Dermis blood vessel endothelial cell (primary cell): ENCODE measurements at places on chromosomes 3 and 15. TPM values are rescaled to one million over a fixed set of nuclear protein-coding genes. Genes with fewer than 3 reads are reported as not detected.

The SLC25A26 gene
- 17.5 and 20.8 TPM in 2 replicates for total RNA-seq

The GPR171 gene
- not detected in 2 replicates for total RNA-seq

The ANKRD28 gene
- 108 and 126 TPM in 2 replicates for total RNA-seq

The UBE2E2 gene
- total RNA-seq = 28.0 and 32.2 TPM in 2 replicates

The EXD1 gene
- total RNA-seq = not detected in 2 replicates

The CLRN1 gene
- total RNA-seq = not detected in 2 replicates

The IL17RD gene
- 0.51 and 0.65 TPM in 2 replicates for total RNA-seq

The GRK7 gene
- total RNA-seq = not detected in 2 replicates

The ACKR4 gene
- 0.85 and 0.93 TPM in 2 replicates for total RNA-seq

The GPR176 gene
- 12.6 and 14.0 TPM in 2 replicates for total RNA-seq

The AMOTL2 gene
- total RNA-seq = 104 and 130 TPM in 2 replicates

DNA sequence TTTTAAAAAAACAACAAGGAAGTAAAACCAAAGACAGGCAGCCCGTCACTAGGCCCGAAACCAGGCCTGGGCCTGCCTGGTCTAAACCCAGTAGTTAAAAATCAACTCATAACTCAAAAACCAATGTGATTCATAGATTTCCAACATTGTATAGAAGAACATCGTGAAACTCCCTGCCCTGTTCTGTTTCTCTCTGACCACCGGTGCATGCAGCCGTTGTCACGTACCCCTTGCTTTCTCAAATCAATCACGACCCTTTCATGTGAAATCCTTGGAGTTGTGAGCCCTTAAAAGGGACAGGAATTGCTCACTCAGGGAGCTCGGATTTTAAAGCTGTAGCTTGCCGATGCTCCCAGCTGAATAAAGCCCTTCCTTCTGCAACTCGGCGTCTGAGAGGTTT, 89.5 kb downstream of the DCLK3 start:
- DNase-seq = no peak

GRCh38 chr3:9137676-9138075, 111.8 kb downstream of the SRGAP3 start:
- no peak for DNase-seq

GRCh38 chr3:44066806-44067205, 174.9 kb upstream of the TOPAZ1 start:
- no peak for DNase-seq

GRCh38 chr3:46243560-46243959, 1.3 kb downstream of the CCR3 start:
- no peak for DNase-seq

GRCh38 chr15:73330206-73331051, 38.3 kb downstream of the HCN4 start:
- DNase-seq = no peak

DNA sequence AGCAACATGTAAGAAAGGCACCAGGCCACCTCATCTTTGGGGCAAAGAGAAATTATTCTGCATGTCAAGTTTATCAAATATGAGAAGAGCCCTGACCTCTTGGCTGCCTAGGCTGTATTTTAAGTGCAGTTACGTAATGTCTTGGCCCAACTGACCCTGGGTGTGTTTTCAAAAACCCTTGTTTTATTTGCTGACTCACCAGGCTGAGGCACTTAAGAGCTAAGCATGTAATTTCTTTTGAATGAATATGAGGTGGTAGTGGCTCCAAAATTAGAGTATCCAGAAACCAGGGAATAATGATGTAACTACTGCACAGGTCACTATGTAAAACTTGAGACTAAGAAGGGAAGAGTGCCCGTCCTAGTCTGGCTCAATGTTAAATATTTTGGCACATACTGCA, 24.3 kb downstream of the PGPEP1L start:
- no peak for DNase-seq

DNA sequence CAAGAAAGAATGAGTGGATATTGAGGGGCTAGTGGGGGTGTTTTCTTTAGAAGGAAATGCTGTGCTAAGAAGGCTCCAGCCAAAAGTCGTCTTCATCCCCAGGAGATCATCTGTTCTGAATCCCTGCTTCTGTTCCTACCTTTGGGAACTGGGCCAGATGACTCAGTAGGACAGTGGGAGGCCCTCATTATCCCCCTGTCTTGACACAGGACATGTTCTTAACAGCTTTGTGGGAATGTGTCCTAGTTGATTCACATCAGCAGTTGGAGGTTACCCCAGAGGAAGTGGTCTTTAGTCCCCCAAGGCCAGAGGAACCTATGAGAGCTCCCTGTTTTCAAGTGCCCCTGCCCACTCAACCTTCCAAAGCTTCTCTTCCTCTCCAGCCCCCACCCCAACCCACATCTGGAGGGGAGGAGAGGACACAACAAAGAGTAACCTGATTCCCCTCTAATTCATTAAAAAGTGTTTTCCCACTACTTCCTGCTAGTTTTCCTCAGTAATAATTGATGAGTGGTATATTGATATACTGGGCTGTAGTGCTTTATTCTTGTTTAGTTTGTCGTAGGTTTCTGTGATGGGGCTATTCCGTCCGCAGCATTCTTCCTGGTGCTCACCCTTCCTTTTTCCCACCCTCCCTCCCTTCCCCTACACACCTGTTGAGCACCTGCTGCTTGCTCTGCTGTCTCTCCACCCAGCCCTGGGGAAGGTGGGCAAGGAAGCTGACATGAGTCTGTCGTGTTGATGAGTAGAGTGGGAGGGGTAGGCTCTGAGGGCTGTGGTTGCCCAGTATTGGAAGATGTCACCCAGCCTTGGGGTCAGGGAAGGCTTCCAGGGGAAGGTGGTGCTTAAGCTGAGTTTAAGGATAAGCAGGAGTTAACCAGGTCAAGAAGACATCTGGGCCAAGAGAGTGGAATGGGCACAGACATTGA, 9.3 kb downstream of the PXYLP1 start:
- DNase-seq = no peak

DNA sequence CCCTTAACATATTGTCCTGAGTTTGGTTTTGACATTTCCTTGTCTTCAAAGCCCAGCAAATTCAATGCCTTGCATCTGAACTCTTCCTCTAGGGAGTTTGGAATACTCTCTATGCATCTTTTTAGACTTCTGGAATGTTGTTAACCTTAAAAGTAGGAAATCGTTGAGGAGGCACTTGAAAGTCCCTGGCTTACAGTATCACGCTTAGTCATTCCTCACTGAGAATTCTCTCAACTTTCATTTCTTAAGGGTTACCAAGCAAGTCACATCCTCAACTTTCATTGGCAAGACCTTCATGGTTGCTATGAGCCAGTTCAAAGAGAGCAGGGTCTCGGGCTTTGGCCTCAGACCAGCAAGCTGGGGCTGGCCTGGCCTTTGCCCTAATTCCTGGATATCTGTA, 89.9 kb downstream of the ASB7 start:
- no peak for DNase-seq

GRCh38 chr3:133377396-133377795, 22.5 kb upstream of the BFSP2 start:
- DNase-seq = peak; percentile 74

- no peak for DNase-seq
Observed at GRCh38 chr3:31218082-31218481, 314.6 kb upstream of the STT3B start.

DNA sequence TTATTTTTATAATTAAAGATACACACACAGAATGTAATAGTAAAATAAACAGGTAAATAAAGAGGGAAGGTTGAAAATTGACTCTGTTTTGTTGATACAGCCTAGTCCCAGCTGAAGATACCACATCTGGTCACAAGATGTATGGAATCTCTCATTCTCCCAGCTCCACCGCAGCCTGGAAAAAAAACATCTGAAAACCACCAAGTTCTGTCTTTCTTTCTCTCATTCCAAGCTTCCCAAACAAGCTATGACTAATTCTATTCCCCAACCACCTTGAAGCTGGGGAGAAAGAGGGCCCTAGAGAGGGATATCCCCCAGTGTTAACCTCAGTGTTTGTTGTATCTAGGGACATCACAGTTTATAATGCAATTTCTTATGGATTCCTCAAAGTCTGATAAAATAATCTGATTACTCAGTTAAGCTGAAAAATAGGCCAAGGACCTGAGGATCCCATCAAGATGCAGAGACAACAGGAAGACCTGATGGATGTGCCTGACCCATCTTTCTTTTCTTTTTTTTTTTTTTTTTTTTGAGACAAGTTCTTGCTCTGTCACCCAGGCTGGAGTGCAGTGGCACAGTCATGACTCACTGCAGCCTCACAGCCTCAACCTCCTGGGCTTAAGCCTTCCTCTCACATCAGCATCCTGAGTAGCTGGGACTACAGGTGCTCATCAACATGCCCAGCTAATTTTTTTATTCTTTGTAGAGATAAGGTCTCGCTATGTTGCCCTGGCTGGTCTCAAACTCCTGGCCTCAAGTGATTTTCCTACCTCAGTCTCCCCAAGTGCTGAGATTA, 38.1 kb downstream of the SRGAP3 start:
- no peak for DNase-seq

DNA sequence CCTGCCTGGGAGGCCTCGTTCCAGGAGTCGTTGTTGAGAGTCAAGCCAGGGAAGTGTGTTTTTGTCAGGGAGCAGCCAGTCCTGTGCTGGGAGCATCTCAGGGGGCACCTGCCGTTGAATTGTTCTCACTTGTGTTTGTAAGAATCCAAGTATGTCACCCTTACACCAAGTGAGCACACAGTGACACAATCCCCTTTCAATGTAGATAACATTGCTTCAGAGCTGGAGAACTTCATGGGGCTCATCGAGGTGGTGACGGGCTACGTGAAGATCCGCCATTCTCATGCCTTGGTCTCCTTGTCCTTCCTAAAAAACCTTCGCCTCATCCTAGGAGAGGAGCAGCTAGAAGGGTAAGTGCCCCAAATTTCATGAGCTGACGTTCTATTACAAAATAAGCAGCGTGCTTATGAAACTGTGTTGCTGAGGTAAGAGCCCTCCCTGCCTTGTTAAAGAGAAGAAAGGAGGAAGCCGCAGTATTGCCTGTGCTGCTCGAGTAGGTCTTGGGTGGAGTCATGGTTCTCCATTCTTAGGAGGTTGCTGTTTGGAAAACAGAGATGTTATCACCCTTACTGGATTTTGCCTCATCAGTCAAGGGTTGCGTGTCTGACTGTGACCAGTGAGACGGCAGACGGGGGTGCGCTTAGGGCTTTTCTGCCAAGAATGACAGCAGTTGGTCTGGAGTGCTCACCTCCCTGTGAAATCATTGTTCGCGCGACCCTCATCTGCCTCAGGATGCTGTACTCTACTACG, 108.1 kb downstream of the PGPEP1L start:
- DNase-seq = no peak

DNA sequence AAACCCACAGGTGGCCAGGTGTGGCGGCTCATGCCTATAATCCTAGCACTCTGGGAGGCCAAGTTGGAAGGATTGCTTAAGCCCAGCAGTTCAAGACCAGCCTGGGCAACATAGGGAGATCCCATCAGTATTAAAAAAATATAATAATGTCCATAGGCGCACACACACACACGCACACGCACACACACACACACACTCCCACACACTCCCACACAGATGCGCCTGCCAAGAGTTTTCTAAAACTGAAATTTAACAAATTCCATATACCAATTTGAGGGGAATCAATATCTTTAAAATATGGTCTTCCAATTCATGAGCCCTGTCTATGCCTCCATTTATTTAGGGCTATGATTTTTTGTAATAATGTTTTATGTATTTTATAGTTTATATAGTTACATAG, 17.0 kb downstream of the SHISA5 start:
- DNase-seq = no peak

DNA sequence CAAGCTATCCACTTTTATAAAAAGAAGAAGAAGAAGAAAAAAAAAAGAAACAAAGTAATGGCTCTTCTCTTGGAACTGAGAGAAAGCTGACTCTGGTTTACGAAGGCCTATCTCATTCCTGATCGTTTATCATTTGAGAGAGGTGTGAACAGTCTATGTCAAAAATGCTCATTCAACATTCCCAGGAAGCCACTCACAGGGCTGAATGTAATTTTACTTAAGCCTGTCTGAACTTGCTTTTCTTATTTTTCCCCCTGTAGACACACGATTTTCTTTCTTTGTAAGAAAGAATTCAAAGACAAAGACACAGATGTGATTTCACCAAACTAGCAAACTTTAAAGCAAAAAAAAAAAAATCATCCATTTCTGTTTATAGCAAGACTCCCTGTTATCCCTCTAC, 805.8 kb downstream of the FHIT start:
- no peak for DNase-seq

DNA sequence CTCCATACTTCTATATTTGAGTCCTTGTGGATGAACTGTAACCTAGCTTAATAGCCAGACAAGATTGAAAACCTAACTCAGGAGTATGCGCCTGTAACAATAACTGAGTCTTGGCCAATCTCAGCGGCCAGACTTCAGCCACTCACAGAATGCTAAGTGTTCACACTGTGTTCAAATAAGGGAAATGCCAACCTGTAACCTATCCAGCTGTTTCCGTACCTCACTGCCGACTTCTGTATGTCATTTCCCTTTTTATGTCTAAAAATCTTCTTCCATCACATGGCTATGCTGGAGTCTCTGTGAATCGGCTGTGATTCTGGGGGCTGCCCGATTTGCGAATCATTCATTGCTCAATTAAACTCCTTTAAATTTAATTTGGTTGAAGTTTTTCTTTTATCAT, 169.2 kb downstream of the NFKBIZ start:
- peak; percentile 77 for DNase-seq

GRCh38 chr15:61857169-61857829, 202.9 kb downstream of the VPS13C start:
- DNase-seq = peak; percentile 32

DNA sequence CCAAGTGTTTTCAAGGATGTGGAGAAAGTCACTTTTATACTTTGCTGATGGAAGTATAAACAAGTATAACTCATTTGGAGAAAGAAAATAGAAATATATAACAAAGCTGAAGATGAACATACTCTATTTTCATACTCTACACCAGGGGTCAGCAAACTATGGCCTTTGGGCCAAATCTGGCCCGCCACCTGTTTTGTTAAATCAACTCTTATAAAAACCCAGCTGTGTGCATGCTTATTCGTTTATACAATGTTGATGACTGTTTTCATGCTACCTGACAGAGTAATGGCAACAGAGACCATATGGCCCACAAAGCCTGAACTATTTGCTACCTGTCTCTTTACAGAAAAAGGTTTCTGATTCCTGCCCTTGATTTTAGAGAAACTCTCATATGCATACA, 124.0 kb downstream of the NR1D2 start:
- DNase-seq = no peak

- no peak for DNase-seq
Observed at GRCh38 chr3:18779704-18780103, 354.6 kb upstream of the SATB1 start.

DNA sequence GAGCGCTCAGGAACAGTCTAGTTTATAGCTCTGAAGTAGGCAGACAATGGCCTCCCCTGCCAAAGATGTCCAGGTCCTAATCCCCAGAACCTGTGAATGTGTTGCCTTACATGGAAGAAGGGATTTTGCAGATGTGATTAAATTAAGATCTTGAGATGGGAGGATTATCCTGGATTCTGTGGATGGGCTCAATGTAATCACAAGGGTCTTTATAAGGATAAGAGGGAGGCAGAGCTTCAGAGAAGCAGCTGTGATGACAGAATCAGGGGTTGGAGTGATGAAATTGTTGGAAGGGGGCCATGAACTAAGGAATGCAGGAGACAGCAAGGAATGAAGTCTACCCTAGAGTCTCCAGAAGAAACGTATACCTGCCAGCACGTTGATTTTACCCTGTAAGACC, 14.0 kb upstream of the GK5 start:
- DNase-seq = no peak
